ENCODE measurements at places on chromosomes 12 and 14.

GRCh38 chr14:55052269-55052930, 953 bp downstream of the MAPK1IP1L start:
- H3K4me3 ChIP-seq, result peak overlapping the region; percentile 98
- peak overlapping the region; percentile 100 for H3K27ac ChIP-seq
- DNase-seq, result no peak
- no peaks in the 10 kb centered on the region for H3K27me3 ChIP-seq

DNA sequence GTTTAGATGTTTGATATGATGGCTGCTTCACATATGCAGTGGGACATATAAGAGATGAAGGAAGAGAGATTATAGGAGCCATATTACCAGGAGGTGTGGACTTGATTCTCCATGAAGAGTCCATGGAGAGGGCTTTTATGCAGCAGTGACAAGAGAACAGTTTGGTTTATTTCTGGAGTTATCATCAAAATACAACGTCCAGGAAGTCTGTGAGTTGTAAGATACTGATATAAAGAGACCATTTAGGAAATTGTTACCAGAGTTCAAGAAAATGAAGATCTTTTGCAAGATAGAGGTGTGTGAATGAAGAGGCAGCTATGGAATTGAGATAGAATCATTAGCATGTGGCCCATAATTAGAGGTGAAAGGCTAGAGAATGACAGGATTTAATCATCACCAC, 431.7 kb downstream of the NPAS3 start:
- no peak overlapping the region for H3K4me3 ChIP-seq
- H3K4me1 ChIP-seq, result no peaks in the 10 kb centered on the region
- H3K27ac ChIP-seq, result no peak overlapping the region
- H3K27me3 ChIP-seq, result no peaks in the 10 kb centered on the region
- DNase-seq, result no peak
- H3K36me3 ChIP-seq, result no peaks in the 10 kb centered on the region

DNA sequence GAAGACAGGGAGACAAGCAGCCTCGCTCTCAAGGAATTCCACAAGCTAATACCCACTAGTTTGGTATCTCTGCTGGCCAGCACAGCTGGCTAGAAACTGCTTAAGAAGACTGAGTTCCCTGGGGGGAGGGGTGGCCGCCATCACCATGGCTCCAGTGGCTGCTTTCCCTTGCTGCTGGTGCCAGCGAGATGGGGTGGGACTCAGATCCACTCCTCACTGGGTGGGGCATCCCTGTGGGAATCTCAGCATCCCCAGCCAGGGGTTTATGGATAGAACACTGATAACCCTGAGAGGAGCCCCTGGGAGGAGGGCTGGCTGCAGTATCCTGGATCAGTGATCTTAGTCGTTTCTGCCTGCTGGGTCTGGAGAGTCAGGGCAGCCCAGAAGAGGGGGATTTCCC, 170.6 kb upstream of the MDGA2 start:
- H3K4me1 ChIP-seq, result no peaks in the 10 kb centered on the region
- H3K36me3 ChIP-seq, result no peaks in the 10 kb centered on the region
- H3K27me3 ChIP-seq, result no peaks in the 10 kb centered on the region
- DNase-seq, result no peak
- H3K4me3 ChIP-seq, result no peak overlapping the region

DNA sequence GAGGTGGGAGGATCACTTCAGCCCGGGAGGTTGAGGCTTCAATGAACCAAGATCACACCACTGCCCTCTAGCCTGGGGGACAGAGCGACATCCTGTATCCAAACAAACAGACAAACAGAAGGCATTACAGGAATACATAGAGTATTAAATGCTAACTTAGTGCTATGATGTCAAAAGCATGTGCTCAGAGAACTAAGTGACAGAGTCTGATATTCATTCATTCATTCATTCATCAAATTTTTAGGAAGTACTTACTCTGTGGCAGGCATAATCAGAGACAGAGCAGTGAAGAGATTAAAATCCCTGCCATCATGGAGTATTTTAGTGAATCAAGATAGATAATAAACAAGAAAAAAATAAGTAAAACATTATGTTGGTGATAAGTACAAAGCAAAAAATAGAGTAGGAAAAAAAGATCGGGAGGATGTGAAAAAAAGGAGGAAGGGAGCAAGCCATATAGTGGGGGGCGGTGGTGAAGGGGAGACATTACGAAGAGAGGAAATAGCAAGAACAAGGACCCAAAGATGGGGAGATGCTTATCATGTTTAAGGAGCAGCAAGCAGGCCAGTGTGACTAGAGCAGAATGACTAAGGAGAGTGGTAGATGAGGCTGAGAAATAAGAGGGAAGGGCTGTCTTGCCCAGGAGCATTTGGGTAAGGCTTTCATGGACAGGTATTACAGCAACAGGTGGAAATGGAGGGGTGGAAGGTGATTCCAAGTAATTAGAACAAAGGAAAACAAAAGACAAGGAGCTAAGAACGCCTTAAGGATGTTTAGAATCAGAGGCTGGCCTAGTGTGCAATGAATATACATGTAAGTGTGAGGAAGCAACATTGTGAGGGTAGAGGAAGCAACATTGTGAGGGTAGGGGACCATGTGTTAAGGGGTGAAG, 2.8 kb downstream of the MAP4K5 start:
- H3K36me3 ChIP-seq, result peaks cover 10% of the 10 kb centered on the region
- H3K4me1 ChIP-seq, result peaks cover 47% of the 10 kb centered on the region
- peak overlapping the region; percentile 96 for H3K4me3 ChIP-seq
- H3K27ac ChIP-seq, result peak overlapping the region; percentile 52

GRCh38 chr12:69918287-69918686, 93.3 kb downstream of the MYRFL start:
- DNase-seq, result no peak
- peaks cover 3% of the 10 kb centered on the region for H3K36me3 ChIP-seq
- no peaks in the 10 kb centered on the region for H3K27me3 ChIP-seq
- H3K27ac ChIP-seq, result no peak overlapping the region

DNA sequence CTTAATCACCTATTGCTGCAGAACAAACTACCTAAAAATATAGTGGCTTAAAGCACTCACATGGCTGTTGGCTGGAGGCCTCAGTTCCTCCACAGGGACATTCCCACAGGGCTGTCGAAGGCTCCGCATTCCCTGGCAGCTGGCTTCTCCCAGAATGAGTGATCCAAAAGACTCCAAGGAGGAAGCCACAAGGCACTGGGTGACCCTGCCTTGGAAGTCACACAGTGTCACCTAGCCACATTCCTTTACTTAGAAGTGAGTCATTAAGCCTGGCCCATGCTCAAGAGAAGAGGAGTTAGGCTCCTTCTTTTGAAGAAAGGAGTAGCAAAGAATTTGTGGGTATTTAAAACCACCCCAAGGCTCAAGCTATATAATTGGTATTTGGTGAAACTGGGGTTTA, 63.9 kb upstream of the MAP1LC3B2 start:
- no peaks in the 10 kb centered on the region for H3K27me3 ChIP-seq
- DNase-seq, result no peak
- no peak overlapping the region for H3K27ac ChIP-seq
- no peak overlapping the region for H3K4me3 ChIP-seq
- peaks cover 3% of the 10 kb centered on the region for H3K4me1 ChIP-seq
- H3K36me3 ChIP-seq, result peaks cover 4% of the 10 kb centered on the region
